ENCODE measurements at places on chromosomes 11 and 22. TPM values are rescaled to one million over a fixed set of nuclear protein-coding genes. Genes with fewer than 3 reads are reported as not detected.

- no peak overlapping the region for H3K27ac ChIP-seq
- no peak for DNase-seq
- H3K36me3 ChIP-seq: peaks cover 14% of the 10 kb centered on the region
- no peak overlapping the region for H3K4me3 ChIP-seq
- H3K4me1 ChIP-seq: no peaks in the 10 kb centered on the region
These were observed 8.9 kb downstream of the TTC17 start for GRCh38 chr11:43367382-43368178.

- H3K27ac ChIP-seq: no peak overlapping the region
- DNase-seq: no peak
- H3K4me3 ChIP-seq: no peak overlapping the region
These were observed 143.5 kb upstream of the B3GAT1 start for GRCh38 chr11:134555510-134555909.

DNA sequence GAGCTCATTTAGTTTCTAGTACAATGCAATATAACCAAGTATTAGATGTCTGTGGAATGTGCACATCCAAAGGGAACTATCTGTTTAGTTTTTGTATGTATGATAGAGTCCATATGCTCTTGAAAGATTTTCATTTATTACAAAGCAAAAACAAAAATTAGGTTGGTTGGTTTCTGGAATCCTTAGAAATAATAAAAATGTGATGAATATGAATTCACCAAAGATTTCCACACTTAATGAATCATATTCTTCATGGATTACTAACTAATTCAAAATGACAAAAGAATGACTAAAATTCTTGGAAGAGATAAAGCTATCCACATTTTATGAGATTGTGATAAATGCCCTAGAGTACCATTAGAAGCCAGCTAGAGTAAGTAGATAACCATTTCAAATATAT, 261.1 kb downstream of the SBF2 start:
- no peak for DNase-seq
- H3K4me3 ChIP-seq: no peak overlapping the region
- H3K27me3 ChIP-seq: no peaks in the 10 kb centered on the region
- no peaks in the 10 kb centered on the region for H3K4me1 ChIP-seq
- no peak overlapping the region for H3K27ac ChIP-seq

DNA sequence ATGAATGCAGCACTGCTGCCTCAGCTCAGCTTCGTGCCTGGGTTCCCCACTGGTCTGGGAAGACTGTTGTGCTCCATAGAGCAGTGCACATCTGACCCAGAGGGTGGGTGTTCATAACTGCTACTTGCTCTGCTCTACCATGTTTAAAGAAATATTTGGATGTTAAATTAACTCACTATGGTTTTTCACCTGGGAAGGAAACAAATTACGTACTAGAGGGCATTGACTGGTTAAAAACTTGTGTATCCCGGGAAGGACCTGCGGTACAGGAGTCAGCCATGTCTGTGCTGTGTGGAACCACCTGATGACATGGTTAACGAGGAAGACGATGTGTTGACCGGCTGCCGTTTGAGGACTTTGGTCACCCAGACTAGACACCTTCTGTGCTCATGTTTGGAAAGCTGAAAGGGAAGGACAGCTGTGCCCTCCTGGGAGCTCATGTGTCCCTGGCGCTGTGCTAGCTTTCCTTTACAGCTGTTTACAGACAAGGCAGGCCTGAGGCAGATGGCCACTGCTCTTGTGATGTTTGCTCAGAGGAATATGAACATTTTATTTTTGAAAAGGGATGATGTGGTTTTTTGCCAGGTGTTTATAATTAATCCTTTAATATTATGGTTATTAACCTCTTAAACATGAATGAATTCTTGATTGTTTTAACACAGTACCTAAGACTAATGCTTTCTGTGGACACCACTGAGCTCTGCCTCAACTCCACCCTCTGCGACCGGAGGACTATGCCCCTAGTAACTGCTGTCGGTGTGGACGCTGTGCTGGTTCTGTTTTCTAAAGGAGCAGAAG, 14.3 kb upstream of the AIFM3 start:
- no peak for DNase-seq
- H3K4me1 ChIP-seq: peaks cover 12% of the 10 kb centered on the region
- H3K27ac ChIP-seq: no peak overlapping the region

DNA sequence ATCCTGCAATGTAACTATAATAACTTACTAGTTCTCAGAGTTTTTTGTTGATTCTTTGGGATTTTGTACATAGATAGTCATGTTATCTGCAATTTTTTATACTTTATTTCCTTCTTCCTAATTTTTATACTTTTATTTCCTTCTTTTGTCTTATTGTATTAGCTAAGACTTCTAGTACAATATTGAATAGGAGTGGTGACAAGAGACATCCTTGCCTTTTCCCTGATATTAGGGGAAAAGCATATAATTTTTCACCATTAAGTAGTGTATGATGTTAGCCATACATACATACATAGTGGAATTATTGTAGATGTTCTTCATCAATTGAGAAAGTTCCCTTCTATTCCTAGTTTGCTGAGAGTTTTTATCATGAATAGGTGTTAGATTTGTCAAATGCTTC, 27.8 kb upstream of the CLTCL1 start:
- DNase-seq: no peak
- H3K4me3 ChIP-seq: no peak overlapping the region
- no peaks in the 10 kb centered on the region for H3K27me3 ChIP-seq
- H3K27ac ChIP-seq: no peak overlapping the region
- H3K36me3 ChIP-seq: no peaks in the 10 kb centered on the region

DNA sequence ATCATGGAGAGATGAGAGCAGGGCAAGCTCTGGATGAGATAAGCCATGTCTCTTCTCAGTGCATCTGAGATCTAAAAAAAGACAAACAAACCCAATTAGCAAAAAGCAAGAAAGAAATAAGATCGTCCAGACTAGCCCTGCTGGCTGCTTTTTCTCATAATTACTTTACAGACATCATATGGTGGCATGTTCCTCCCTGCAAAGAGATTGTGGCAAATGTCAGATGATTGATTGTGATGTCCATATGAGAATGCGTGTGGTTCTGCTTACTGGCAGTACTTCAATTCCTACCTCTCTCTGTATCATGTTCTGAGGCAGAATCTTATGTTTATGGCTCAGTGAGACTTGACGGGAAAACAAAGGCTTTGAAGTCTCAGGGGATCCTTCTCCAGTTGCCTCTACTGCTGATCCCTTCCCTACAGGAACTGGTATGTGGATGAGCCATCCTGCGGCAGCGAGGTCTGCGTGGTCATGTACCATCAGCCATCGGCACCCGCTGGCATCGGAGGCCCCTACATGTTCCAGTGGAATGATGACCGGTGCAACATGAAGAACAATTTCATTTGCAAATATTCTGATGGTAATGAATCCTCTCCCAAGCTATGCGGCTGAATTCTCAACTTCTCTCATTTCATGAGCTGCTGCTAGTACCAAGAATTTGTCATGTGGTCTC, 8.8 kb downstream of the LAYN start:
- no peak overlapping the region for H3K4me3 ChIP-seq
- H3K27ac ChIP-seq: no peak overlapping the region
- no peaks in the 10 kb centered on the region for H3K36me3 ChIP-seq
- no peaks in the 10 kb centered on the region for H3K4me1 ChIP-seq

GRCh38 chr11:121534131-121535093, 81.6 kb upstream of the SORL1-AS1 start:
- no peaks in the 10 kb centered on the region for H3K27me3 ChIP-seq
- peaks cover 90% of the 10 kb centered on the region for H3K36me3 ChIP-seq
- no peak overlapping the region for H3K27ac ChIP-seq
- H3K4me1 ChIP-seq: no peaks in the 10 kb centered on the region
- no peak for DNase-seq
- H3K4me3 ChIP-seq: no peak overlapping the region

- peaks cover 3% of the 10 kb centered on the region for H3K27me3 ChIP-seq
- H3K36me3 ChIP-seq: no peaks in the 10 kb centered on the region
- H3K4me1 ChIP-seq: no peaks in the 10 kb centered on the region
- no peak for DNase-seq
These were observed 106.2 kb upstream of the USP47 start for GRCh38 chr11:11735586-11735985.

GRCh38 chr11:108608548-108608947, 15.0 kb upstream of the EXPH5 start:
- H3K4me1 ChIP-seq: no peaks in the 10 kb centered on the region
- no peak overlapping the region for H3K27ac ChIP-seq
- no peak overlapping the region for H3K4me3 ChIP-seq
- H3K36me3 ChIP-seq: no peaks in the 10 kb centered on the region
- DNase-seq: no peak

DNA sequence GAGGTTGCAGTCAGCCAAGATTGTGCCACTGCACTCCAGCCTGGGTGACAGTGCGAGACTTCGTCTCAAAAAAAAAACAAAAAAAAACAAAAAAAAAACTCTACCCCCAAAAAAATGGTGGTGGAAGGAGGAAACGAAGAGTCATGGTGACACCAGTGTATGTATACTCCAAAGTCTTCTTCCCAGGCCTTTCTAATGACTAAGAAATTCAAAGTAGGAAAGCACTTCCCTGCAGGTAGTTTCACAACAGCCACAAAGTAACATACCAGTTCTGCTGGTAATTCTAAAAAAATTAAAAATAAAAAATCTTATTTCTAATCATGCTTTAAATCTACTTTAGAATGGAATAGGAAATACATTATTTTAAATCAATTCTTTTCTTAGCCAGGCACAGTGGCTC, 72.6 kb downstream of the DENND5A start:
- H3K4me1 ChIP-seq: no peaks in the 10 kb centered on the region
- DNase-seq: no peak
- H3K27me3 ChIP-seq: no peaks in the 10 kb centered on the region
- no peak overlapping the region for H3K4me3 ChIP-seq
- no peaks in the 10 kb centered on the region for H3K36me3 ChIP-seq

GRCh38 chr11:112175599-112175952, 264 bp downstream of the BCO2 start:
- peaks cover 5% of the 10 kb centered on the region for H3K4me1 ChIP-seq
- DNase-seq: no peak
- H3K27me3 ChIP-seq: peaks cover 23% of the 10 kb centered on the region

DNA sequence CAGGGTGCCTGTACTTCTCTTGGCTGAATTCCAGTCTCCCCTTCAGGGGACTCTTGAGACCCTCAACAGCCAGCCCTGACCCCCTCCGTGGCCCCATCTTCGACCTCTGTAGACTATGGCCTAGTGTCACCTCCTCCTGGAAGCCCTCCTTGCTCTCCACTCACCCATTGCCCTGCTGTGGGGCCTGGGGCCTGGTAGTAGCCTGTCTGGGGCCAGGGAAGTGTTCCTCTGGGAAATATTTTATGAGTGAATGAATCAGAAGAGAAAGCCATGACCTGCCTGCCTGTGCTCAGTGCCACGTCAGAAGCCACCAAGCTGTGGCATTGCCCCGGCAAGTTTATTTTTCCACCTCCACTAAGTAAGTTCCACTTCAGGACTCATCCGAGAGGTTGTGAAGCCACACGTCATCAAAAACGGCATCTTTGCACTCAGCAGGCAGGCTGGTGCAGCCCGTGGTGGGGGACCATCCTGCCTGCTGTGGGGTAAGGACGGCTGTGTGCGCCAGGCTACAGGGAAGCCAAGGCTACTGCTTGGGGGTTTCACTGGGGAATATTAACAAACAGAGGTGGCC, 59.6 kb upstream of the PPARA start:
- H3K27ac ChIP-seq: no peak overlapping the region
- no peaks in the 10 kb centered on the region for H3K4me1 ChIP-seq

The KRTAP5-11 gene
- polyA plus RNA-seq: not detected

The FOLR1 gene
- polyA plus RNA-seq: not detected

The ALDH3B1 gene
- polyA plus RNA-seq: not detected

The CADM1 gene
- polyA plus RNA-seq: 5.9 TPM

The ARHGAP8 gene
- polyA plus RNA-seq: not detected

The BCO2 gene
- polyA plus RNA-seq: not detected
